Stimulated activated CD8-positive, alpha-beta memory T cell treated with anti-CD3 and anti-CD28 coated beads, Interleukin-4, amount 100 ng/mL, for 24 hours (primary cell): ENCODE measurements at places on chromosomes 2 and 18.

DNA sequence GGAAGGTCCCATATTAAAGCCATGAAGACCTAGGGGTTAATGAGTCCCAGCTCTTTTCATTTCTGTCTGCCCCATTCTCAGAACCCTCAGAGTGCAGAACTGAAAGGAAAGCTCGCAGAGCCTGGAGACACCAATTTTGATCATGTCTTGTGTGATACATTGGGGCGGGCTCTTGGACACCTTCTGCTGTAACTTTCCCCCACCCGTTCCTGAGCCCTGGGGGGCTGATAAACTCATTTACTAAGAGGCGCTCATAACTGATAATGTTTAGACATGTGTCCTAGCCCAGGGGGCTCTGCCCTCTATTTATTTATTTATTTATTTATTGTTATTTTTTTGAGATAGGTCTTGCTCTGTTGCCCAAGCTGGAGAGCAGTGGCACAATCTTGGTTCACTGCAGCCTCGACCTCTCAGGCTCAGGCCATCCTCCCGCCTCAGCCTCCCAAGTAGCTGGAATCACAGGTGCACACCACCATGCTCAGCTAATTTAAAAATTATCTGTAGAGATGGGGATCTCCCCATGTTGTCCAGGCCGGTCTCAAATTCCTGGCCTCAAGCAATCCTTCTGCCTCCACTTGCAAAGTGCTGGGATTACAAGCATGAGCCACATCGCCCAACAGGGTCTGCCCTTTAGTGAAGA, 72.4 kb upstream of the HAAO start:
- DNase-seq: no peak

DNA sequence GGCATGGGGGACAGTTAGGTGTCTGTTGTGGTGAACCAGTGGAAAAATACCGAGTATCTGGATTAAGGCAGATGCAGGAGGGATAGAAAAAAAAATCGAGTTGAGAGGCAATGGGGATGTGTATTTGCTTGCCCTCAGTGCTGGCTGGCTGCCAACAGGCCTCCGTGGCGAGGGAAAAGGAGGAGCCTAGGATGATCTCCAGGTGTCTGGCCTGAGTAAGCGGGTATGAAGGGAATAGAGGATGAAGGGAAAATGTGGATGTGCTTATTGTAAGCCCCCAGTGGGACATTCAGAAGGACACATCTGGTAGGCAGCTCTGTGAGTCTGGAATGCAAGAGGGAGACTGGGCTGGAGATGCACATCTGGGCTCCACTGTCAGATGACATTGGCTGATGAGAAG, 22.8 kb downstream of the KCNS3 start:
- no peak for DNase-seq

DNA sequence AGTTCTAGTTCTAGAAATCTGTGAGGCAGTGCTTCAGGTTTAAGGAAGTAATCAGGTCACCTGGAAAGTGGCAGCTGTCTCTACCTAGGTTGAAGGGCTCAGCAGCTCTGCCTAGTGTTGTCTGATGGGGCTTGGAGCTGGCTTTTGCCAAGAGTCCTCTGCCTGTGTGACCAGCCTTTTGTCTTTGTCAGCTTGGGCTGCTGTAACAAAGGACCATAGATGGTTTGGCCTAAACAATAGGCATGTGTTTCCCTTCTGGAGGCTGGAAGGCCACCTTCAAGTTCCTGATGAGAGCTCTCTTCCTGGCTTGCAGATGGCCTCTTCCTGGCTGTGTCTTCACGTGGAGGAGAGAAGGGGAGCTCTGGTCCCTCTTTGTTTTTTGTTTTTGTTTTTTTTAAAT, 13.3 kb downstream of the UBE2F start:
- no peak for DNase-seq

DNA sequence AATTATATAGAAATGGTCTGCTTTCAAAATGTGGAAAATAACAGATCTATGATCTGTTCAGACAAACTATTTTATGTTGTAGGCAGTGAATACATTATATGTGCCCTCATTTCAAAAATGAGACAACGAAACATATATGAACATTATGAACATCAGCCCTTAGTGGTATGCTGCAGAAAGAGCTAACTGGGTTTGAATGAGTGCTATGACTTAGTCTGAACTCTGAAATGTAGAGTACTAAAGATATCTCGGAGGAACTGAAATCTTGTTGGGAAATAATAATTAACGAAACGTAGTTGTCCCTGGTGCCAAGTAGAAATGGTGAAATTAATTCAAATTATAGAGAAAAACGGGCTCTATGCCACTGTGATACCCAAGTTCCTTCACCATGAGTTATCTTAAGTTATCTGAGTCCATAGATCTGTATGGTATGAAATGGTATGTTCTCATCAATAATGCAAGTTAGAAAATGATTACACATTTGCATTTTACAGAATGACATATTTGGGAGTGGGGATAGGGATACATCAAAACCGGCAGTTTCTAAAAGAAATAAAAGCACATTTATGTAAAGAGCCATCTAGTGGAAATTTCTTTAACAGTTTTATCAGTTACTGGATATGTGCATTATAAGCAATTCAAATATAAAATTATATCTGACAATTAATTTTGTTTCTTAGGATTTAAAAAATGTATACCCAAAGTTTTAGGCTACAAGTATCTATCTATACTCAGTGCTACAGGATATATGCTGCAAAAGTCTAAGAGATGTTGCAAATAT, 26.7 kb downstream of the STARD6 start:
- DNase-seq: no peak

- DNase-seq: no peak
Measured at GRCh38 chr2:72745679-72746368, 80.0 kb downstream of the EXOC6B start.

GRCh38 chr2:73292316-73292905, 937 bp downstream of the EGR4 start:
- no peak for DNase-seq

GRCh38 chr2:29130295-29130694, 15.1 kb downstream of the CLIP4 start:
- DNase-seq: no peak

DNA sequence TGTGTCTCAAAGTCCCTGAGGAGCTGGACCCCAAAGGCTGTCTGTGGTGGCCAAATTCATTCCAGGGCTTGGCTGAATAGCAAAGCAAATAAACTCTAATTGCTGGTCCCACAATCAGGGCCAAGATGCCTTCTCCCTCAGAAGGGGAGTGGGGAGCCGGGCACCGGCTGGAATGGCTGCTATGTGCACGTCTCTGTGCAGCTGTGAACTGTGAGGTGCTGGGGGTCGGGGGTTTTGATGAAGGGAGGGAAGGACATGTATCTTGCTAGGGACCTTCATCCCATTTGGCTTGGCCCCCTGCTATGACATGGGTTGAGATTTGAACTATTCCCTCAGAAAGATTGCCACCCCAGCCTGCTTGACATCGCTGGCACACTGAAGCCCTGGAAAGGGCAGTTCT, 60.4 kb downstream of the CIB4 start:
- DNase-seq: no peak

GRCh38 chr2:145864501-145864900, 1344.6 kb upstream of the ZEB2 start:
- no peak for DNase-seq

DNA sequence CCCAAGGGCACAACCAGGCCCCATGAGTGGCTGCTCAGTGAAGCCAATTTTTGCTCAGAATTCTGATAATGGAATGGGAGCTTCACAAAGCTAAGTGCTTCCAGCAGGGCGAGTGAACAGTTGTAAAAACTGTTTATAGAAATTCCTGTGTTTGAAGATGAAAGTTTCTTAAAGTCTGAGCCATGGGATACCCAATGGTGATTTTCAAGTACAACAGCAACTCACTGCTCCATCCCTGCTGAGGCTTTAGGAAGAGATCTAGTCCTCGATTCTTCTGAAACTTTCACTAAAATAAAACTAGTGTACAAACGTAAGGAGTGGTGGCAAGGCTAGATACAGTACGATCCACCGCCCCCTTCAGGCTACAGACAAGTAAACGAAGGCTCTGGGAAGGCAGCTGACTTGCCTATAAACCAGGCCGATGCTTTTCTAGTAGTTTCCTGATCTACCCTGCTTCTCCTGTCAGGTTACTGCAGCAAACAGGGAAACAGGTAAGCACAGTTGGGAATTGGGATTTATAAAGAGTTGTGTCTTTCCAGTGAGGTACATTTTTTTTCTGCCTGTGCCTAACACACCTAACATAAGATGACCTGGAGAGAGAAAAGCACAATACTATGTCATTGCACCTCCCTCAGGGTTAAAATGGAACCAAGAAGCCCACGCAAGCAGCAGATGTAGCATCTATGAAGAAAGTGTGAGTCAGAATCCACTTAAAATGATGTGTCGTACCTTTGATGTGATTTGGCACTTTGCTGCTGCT, 108.7 kb downstream of the UXS1 start:
- no peak for DNase-seq

- DNase-seq: no peak
Measured at GRCh38 chr2:134574611-134575330, 144.0 kb downstream of the TMEM163 start.

- DNase-seq: no peak
Measured at GRCh38 chr2:184006998-184007397, 591.3 kb upstream of the ZNF804A start.
